ENCODE measurements at places on chromosomes 6 and 20.

DNA sequence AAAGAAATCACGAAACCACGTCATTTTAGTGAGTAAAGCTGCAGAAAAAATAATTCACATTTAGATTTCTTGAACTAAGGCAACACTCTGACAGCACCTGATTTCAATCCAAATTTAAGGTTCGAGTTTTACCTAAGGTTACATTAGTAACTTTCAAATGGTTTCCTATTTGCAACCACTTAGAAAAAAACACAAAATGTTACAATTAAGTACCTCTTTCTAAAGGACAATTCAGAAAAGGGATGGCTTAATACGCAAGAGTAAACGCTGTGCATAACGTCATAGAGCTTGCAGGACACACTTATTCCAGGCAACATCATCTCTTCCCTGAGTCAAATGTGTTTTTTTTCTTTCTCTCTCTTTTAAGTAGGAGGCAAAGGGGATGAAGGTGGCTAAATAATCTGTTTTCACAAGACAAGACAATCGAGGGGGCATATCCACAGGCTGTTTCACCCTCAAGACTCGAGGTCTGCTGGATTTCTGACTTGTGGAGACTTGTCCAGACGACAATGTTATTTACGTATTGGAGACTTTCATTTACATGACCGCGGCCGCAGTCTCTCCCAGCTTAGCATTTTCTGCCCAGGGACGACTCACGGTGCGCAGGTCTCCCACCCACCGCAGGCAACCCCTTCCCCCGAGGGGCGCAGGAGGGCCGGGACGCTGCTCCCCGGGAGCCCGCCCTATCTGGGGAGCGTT, 86.0 kb downstream of the SESN1 start:
- peak; percentile 42 for DNase-seq

GRCh38 chr6:22326500-22326899, 29.7 kb upstream of the PRL start:
- DNase-seq, result no peak

- no peak for DNase-seq
Observed at GRCh38 chr6:137092018-137092417, 47.3 kb upstream of the IL20RA start.

- peak; percentile 85 for DNase-seq
Observed at GRCh38 chr20:62065674-62066338, at the start of gene TAF4. TAF4 (minus strand) TSS chr20:62065881; CDS start chr20:62065810, 71 bp downstream.

DNA sequence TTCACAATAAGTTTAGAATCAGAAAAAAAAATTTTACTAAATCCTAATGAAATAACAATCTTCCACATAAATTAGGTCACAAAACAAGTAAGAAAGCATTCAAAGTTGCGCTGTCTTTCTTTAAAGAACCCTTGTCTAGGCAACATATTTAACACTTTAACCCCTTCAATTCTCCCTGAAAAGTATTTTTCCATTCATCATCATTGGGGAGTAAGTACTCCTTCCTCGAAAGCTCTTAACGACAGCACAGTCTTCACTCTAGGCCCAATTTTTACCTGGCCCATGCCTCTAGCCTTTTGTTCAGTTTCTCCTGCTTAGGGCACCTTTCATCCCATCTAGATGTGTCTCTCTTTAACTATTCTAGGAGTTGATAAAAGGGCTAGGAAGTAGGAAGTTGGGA, 2.6 kb downstream of the TSPYL1 start:
- no peak for DNase-seq

- no peak for DNase-seq
Observed at GRCh38 chr6:126650931-126651330, 311.0 kb downstream of the CENPW start.

DNA sequence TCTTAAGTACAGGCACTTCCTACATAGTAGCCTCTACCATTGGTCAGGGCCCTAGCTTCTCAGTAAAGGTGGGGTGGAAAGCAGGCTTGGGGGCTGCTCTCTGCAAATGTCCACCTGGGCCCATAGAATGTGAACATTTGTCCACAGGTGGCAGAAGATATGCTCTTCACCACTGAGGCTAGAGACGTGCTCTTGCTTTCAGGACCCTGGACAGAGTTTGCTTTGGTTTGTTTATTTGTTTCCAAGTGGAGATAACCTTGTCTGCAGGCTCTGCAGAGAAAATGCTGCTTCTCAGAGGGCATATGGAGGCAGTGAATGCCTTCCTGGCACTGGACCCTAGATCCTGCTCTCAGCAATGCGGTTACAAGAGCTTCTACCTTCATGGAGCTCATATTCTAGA, 129.0 kb downstream of the F13A1 start:
- peak; percentile 11 for DNase-seq

GRCh38 chr20:46073024-46073423, 16.7 kb downstream of the NCOA5 start:
- DNase-seq, result no peak

DNA sequence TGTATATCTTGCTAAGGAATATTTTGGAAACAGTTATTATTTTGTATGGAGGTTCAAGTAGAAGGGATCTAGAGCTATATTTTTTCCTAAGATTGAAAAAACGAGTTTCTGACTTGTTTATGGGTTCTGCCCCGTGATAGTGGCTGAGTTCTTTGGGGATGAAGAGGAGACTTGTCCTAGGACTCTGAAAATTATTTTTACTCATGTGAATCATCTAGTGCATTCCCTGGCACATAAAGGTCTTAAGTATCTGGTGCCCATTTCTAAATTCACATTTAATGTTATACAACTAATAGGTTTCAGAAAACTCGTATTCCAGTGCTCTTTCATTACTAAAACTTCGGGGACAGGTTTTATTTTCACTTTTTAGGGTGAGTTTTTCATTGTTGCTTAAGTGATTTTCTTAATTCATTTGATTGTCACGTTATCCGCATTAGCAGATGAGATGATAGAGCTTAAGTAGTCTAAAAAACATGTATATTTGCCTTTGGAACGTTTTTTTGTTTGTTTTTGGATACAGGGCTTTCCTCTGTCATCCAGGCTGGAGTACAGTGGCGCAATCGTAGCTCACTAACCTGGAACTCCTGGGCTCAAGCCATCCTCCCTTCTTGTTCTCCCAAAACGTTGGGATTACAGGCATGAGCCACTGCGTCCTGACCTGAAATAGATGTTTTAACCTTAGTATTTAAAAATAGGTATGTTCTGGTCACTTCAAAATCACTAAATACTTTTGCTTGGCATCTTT, 2.1 kb downstream of the NFYA start:
- no peak for DNase-seq

DNA sequence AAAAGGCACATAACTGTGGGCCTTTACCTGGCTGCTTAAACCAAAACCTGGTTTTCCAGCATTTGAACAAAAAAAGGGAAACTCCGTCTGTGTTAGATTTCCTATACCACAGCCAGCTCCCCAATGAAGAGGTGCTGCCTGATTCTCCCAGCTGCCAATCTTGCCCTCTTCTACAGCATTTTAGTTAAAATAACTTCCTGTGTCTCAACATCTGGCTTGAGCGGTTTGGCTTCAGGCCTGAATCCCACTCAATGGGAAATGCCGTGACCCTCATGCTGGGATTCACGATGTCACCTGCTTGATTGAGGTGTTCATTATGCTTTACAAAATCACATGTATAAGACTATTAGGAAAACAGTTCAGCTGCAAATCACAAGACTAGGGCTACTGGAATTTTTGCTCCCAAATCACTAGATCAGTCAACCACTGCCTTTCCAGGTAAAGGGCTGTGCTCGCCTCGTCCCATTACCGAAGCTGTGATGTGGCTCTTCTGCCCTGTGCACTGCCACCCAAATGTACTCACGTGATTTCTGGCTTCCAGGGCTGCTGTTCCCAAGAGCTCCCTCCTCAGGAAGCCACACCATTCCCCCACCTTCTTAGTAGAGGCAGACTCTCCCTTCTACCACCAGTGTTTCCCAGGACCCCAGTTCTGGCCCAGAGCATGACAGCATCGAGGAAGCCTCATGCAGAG, 94.6 kb downstream of the PSMG4 start:
- no peak for DNase-seq

GRCh38 chr6:13559968-13560650, 14.3 kb upstream of the SIRT5 start:
- DNase-seq, result no peak

GRCh38 chr6:150981095-150981494, 115.6 kb downstream of the MTHFD1L start:
- DNase-seq, result no peak

DNA sequence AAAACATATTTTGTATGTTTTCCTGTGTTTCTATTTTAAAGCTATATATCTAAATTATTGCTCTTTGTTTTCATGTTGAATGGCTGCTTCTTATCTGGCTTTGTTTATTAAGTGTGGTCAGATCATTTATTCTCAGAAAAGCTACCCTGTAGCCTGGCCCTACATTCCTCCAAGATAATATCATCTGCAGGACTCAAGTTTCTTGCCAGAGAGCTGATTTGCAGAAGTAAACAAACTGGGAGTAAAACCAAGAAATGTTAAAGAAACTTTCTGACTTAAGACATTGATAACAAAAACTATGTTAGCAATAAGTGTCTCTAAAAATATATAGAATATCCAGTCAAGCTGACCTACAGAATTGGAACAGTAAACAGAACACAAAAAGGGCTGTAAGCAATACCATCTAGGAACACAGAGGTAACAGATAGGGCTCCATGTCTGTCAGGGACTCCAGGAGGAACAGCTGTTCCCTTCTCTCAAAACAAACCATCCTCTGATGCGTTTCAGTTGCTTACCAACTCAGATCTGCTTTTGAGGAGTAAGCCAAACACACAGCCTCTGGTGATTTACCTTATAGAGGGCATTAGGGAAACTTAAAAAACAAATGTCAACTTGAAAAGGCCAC, 17.5 kb upstream of the CEP85L start:
- no peak for DNase-seq

DNA sequence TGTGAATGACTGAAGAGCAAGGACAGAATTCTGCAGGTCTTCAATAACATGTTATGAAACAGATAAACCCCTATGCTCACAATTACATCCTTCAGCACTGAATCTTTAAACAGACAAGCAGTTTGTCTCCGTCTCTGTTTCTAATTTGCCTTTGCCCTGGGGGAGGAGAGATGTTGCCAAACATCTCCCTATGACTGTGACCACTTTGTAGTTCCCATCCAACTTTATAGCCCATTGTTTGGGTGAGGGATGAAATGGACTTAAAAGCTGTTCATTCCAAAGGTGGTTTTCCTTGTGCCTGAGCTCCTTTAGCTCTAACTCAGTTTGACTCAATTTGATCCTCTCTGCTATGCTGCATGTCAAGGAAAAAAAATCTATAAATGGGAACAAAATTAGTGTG, 19.5 kb upstream of the ADTRP start:
- DNase-seq, result no peak

GRCh38 chr6:90676516-90677300, 89.8 kb upstream of the MAP3K7 start:
- no peak for DNase-seq

DNA sequence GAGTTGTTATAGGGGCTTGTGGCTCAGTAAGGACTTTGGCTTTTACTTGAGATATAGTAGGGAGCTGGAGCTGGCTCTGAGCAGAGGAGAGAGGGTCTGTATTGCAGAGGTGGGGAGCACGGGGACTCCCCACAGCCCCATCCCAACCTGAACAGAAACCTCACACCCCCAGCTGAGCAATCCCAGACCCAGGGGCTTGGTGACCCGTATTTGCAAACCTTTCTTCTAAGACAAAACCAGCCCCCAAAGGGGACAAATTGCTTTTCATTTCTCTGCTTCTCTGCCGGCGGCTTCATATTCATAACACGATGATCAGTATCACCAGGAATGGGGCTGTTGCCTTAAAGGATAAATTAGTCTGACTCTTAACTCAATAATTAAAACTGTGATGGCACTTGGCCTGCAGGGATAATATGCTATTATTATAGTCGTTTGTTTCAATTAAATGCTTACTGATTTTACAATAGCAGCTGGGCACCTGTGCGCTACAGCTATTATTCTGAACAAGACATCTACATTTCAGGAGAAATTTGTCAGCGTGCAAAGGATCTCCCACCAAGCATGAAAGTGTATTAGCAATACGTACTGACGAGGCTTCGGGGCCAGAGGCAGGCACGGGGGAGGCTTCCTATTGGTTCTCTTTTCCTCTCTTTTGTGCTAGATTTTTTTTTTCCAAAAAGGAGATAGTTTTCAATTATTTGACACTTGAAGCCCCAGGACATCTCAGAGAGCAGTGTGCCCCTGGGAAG, 118.1 kb downstream of the TOX2 start:
- DNase-seq, result no peak
